ENCODE measurements at places on chromosomes 13 and 19. TPM values are rescaled to one million over a fixed set of nuclear protein-coding genes. Genes with fewer than 3 reads are reported as not detected.

DNA sequence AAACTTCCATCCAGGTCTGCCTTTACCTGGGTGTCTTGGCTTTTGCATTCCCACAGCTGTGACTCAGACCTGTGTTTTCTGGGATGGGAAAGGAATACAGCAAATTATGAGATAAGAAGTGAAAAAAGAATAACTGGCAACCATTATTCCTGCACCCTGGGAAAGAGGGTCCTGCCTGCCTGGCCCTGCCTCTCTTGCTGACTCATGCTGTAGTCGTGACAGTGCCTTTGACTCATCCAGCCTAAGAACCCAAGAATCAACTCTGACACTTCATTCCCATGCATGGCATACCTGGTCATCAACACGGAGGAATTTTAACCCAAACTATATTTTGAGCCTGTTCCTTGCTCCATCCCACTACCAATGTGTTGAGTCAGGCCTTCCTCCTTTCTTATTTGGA, 185.4 kb upstream of the SERP2 start:
- no peak for DNase-seq

DNA sequence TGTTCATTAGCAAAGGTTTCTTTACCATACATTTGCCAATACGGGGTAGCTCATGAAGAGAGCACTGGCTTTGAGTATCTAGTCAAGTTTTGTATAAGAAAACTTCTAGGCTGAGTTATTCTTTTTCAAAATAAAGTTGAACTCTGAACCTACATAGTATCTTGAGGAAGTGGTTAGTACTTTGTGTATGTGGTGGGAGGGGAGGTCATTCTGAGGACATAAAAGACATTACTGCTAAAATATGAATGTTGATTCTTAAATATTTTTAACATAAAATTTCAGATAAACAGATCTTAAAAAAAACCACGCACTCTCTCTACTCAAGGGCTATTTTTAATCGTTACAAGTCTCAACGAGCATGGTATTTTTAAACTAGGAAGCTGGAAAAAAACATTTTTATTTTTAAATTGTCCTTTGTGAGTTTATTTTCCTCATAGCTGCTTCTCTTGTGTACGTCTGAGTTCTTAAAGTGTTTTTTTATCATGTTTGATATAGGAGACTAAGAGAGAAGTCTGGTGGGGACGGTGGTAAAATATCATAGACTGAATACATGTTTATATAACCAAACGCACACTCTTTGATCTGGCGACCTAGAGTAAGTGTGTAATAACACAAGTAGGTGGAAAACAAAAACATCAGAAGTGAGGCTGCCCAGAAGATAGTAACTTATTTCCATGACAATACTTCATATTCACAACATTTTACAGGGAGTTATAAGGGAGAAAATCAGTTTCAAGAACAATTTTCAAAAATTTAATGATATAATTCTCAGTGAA, 118.0 kb upstream of the POSTN start:
- no peak for DNase-seq

Gene NLRP11
- total RNA-seq: not detected

Gene EPS8L1
- total RNA-seq: 17.5 TPM
